ENCODE measurements at places on chromosomes 7 and 10. TPM values are rescaled to one million over a fixed set of nuclear protein-coding genes. Genes with fewer than 3 reads are reported as not detected.

- H3K36me3 ChIP-seq: no peaks in the 10 kb centered on the region
- no peak overlapping the region for H3K27ac ChIP-seq
- peaks cover 11% of the 10 kb centered on the region for H3K4me1 ChIP-seq
Measured at GRCh38 chr7:87474533-87475358, 734 bp downstream of the ABCB4 start.

- H3K27me3 ChIP-seq: peaks cover 1% of the 10 kb centered on the region
- no peak overlapping the region for H3K27ac ChIP-seq
- no peaks in the 10 kb centered on the region for H3K4me1 ChIP-seq
- H3K4me3 ChIP-seq: no peak overlapping the region
- no peak for DNase-seq
Measured at GRCh38 chr7:25770235-25770634, 381.8 kb upstream of the NFE2L3 start.

DNA sequence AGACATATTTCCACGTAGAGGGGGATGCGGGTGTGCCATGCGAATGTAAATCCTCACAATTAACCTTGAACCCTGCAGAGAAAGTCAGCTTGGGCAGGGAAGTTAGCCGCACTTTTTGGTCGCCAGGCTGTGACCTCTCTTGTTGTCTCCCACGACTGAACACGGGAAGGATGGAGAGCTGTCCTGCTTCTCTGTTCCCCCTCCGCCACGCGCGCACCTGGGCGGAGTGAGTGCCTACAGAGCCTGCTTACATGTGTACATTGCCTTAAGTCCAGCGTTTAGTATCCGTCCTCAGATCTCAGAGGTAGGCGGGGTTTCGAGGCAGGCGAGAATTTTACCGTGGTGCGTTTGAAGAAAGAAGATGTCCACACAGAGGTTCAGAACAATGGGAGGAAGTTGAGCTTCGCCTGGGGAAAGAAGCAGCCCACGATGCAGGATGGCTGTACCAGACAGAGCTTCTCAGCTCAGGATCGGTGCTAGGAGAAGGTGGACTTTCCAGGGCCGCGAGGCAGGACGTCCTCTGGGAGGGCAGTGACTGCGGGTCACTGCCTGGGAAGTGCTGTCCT lies 482 bp upstream of the ERCC6 start:
- H3K4me1 ChIP-seq: peaks cover 19% of the 10 kb centered on the region
- peak overlapping the region; percentile 100 for H3K27ac ChIP-seq
- H3K4me3 ChIP-seq: peak overlapping the region; percentile 91
- DNase-seq: peak; percentile 58

DNA sequence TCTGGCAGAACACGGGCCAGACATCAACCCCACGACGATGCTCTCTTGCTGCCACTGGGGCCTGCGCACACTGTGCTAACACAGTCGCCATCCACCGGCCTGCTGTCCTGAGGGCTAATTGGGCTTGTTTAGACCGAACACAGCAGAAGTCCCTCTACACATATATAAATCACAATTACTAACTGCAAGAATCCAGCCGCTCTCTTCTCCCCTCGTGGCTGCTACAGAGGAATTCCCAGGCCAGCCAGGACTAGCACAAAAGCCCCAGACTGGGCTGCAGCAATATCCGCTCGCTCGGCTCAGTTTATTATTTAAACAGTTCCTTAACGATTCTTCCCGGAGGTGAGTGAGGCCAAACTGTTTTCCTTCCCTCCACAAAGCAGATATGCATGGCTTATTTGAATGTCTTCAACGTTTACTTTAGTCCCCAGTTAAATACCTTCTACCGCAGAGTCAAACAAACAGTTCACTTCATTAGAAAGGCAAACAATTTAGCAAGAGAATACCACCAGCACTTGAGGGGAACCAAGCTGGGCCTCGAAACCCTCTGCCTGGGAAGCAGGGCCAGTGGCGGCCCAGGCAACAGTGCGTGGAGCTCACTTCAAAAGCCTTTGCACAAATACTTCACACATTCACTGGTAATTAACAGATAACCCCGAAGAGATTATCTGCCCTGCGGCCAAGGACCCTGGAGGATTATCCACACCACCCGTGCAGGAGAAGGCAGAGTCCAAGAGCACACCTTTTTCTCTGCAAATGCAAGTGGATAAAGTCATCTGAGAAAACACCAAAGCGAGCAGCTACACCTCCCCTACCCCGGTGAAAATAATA lies 145.3 kb downstream of the GLI3 start:
- peaks cover 11% of the 10 kb centered on the region for H3K27me3 ChIP-seq
- H3K4me3 ChIP-seq: no peak overlapping the region
- peaks cover 4% of the 10 kb centered on the region for H3K36me3 ChIP-seq
- H3K4me1 ChIP-seq: peaks cover 46% of the 10 kb centered on the region
- H3K27ac ChIP-seq: peak overlapping the region; percentile 62

- H3K36me3 ChIP-seq: peaks cover 48% of the 10 kb centered on the region
- no peak for DNase-seq
- peaks cover 12% of the 10 kb centered on the region for H3K4me1 ChIP-seq
Measured at GRCh38 chr10:103086261-103086660, 106.8 kb downstream of the NT5C2 start.

GRCh38 chr10:89425000-89425399 lies 10.6 kb downstream of the IFIT5 start:
- no peaks in the 10 kb centered on the region for H3K36me3 ChIP-seq
- H3K4me3 ChIP-seq: no peak overlapping the region
- no peak overlapping the region for H3K27ac ChIP-seq
- no peaks in the 10 kb centered on the region for H3K27me3 ChIP-seq
- no peak for DNase-seq

DNA sequence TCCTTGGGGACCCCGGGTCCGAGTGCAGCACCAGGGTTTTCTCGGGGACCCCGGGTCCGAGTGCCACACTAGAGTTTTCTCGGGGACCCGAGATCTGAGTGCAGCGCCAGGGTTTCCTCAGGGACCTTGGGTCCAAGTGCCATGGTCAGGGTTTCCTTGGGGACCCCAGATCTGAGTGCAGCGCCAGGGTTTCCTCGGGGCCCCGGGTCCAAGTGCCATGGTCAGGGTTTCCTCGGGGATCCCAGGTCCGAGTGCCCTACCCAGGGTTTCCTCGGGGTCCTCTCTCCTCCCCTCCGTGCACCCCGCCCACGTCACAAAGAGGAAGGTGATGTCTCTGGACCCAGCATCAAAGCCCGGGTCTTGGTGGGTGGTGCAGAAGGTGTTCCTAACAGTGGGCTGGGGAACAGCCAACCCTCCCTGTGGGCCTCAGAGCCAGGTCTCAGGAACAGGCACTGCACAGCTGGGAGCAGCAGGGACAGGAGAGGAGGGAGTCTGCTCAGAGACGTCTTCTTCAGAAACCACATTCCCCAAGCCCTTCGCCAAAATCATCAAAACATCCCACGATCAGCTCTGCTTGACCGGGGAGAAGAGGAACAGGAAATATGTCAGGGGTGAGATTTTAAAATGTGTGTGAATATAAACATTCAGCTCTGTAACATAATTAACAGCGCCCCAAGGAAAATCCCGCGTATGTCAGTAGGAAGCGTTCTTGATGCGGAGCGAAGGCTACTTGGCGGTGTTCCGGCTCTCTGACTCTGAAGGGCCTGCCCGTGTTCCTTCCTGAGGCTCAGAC lies 540.7 kb downstream of the DNAJB6 start:
- H3K27me3 ChIP-seq: peaks cover 14% of the 10 kb centered on the region
- H3K36me3 ChIP-seq: peaks cover 22% of the 10 kb centered on the region
- DNase-seq: no peak
- H3K27ac ChIP-seq: no peak overlapping the region
- H3K4me3 ChIP-seq: no peak overlapping the region

GRCh38 chr7:34087892-34088891 lies 182.9 kb downstream of the BMPER start:
- H3K4me1 ChIP-seq: peaks cover 4% of the 10 kb centered on the region
- no peak overlapping the region for H3K27ac ChIP-seq
- no peaks in the 10 kb centered on the region for H3K27me3 ChIP-seq
- DNase-seq: peak; percentile 53

DNA sequence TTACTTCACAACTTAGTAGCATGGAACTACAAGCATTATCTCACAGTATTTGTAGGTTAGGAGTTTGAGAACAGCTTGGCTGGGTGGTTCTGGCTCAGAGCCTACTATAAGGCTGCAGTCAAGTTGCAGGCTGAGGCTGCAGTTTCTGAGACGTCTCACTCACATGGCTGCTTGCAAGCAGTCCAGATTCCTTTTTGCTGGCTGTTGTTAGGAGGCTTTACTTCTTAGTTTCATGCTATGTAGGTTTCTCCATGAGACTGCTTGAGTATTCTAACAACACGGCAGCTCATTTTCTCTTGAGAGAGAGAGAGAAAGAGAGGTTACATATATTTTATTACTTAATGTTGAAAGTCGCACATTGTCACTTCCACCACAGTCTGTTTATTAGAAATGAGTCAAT lies 1073.9 kb downstream of the NXPH1 start:
- H3K27me3 ChIP-seq: no peaks in the 10 kb centered on the region
- no peaks in the 10 kb centered on the region for H3K36me3 ChIP-seq
- DNase-seq: no peak
- no peak overlapping the region for H3K4me3 ChIP-seq

- DNase-seq: no peak
- H3K27me3 ChIP-seq: peaks cover 8% of the 10 kb centered on the region
- no peaks in the 10 kb centered on the region for H3K36me3 ChIP-seq
- peaks cover 17% of the 10 kb centered on the region for H3K4me1 ChIP-seq
- H3K27ac ChIP-seq: no peak overlapping the region
- no peak overlapping the region for H3K4me3 ChIP-seq
Measured at GRCh38 chr10:5485948-5486852, 13.2 kb downstream of the CALML5 start.

DNA sequence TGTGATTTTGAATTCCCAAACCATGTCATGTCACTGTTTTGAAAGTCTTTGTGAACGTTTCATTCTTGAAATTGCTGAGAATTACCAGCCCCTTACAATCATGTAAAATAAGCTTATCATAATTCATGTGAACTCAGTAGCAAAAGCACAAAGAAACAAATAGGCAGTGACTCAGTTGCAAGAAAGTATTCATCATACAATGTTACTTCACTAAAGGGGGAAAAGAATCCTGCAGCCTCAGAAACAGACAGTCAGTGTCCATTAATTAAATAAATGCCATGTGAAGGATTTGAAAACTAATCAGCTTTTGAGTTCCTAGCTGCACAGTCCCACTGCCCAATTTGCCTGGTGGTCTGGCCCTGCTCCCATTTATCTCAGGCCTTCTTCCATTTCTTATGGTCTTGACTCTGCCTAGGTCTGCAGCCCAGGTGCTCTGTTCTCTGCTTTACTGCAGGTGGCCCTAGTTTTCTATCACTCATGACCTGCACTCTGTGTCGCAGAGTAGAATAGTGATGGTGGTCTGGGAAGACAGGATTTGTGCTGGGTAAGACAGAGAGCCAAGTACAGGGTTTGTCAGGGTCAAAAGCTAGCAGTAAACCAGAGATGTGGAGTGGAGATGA lies 99.7 kb downstream of the PLCE1 start:
- DNase-seq: no peak
- peaks cover 2% of the 10 kb centered on the region for H3K4me1 ChIP-seq
- H3K27ac ChIP-seq: no peak overlapping the region
- H3K4me3 ChIP-seq: no peak overlapping the region

DNA sequence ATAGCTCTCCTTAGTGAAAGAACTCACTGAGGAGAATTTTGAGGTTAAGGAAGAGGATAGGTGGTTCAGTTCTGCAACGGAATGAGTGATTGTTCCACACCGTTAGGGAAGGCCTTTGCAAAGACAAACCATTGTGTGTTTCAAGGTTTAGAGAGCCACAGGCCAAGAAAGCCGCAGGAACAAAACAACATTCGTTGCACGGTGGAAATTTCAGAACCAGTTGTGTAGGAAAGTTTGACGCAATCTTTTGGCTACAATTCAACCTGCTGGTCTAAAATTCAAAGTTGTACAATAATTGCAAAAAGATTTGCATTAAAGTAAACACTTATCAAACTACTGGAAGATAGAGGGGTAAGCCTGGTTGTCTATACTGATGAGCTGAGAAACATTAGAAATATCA lies 91.4 kb downstream of the FAM107B start:
- peaks cover 12% of the 10 kb centered on the region for H3K4me1 ChIP-seq
- no peak for DNase-seq
- H3K4me3 ChIP-seq: no peak overlapping the region

DNA sequence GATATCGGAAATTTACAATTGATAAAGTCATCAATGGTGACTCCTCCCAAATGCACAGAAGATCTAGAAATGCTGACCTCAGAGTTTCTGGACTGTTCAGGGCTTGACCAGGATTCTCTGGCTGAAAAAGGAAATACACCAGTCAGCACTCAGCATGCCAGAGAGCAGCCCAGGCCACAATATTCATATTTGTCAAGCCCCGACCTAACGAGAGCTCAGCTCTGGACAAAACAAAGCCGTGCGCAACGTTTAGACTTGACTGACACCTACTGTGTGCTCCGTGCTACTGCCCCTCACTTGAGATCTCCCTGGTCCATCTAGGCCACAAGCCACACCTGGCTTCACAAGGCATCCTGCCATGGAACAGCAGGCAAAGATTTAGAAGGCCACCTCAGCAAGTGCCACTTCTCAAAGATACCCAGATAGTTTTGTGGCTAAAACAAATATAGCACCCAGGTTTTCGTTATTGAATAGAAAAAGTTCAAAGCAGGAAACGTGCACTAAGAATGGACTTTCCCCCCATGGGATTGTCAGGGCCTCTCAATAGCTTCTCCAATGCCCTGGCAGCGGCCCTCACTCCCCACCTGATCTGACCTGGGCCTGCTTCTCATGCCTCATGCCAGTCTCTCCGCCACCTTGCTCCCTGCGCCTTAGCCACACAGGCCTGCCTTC lies 218.3 kb downstream of the FAM107B start:
- H3K36me3 ChIP-seq: peaks cover 42% of the 10 kb centered on the region
- peak overlapping the region; percentile 72 for H3K27ac ChIP-seq
- H3K4me1 ChIP-seq: peaks cover 84% of the 10 kb centered on the region
- peaks cover 11% of the 10 kb centered on the region for H3K27me3 ChIP-seq
- H3K4me3 ChIP-seq: peak overlapping the region; percentile 79

- H3K36me3 ChIP-seq: no peaks in the 10 kb centered on the region
- H3K27ac ChIP-seq: no peak overlapping the region
- DNase-seq: no peak
- no peak overlapping the region for H3K4me3 ChIP-seq
- no peaks in the 10 kb centered on the region for H3K27me3 ChIP-seq
Measured at GRCh38 chr7:28643584-28644340, 231.4 kb downstream of the CREB5 start.

DNA sequence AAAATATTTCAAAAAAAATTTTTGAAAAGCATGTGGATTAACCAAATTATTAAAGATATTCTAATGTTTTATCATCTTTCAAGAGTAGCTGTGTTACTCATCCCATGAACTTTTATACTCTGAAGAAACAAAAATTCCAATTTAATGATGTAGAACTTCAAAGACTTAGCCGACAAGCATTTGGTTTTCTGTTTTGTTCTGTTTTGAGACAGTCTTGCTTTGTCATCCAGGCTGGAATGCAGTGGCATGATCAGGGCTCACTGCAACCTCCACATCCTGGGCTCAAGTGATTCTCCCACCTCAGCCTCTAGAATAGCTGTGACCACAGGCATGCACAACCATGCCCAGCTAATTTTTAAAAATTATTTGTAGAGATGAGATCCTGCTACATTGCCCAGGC lies 17.8 kb upstream of the LCOR start:
- H3K36me3 ChIP-seq: no peaks in the 10 kb centered on the region
- H3K27me3 ChIP-seq: peaks cover 1% of the 10 kb centered on the region
- H3K27ac ChIP-seq: no peak overlapping the region
- DNase-seq: no peak
- H3K4me3 ChIP-seq: no peak overlapping the region
- H3K4me1 ChIP-seq: no peaks in the 10 kb centered on the region

CALY gene
- not detected for total RNA-seq

VIPR2 gene
- total RNA-seq: 2.4 TPM

TMEM176B gene
- total RNA-seq: 1.4 TPM

TUBAL3 gene
- total RNA-seq: not detected

CNPY1 gene
- not detected for total RNA-seq

VWC2 gene
- 0.05 TPM for total RNA-seq

KEL gene
- total RNA-seq: 0.74 TPM

PDIA4 gene
- total RNA-seq: 266 TPM

WNT8B gene
- total RNA-seq: not detected

FEZF1 gene
- total RNA-seq: 0.28 TPM
